ENCODE measurements at places on chromosomes 3 and 15.
A peak's percentile ranks its signal among the peaks of the same experiment; 100 is the strongest.

GRCh38 chr3:10160925-10161324 is 3.8 kb upstream of the IRAK2 start:
- DNase-seq, result no peak

- no peak for DNase-seq
These were observed 265.0 kb downstream of the THRB start for GRCh38 chr3:24229468-24230221.

- no peak for DNase-seq
These were observed 1.5 kb downstream of the CYP1A1 start for GRCh38 chr15:74723754-74724334.

DNA sequence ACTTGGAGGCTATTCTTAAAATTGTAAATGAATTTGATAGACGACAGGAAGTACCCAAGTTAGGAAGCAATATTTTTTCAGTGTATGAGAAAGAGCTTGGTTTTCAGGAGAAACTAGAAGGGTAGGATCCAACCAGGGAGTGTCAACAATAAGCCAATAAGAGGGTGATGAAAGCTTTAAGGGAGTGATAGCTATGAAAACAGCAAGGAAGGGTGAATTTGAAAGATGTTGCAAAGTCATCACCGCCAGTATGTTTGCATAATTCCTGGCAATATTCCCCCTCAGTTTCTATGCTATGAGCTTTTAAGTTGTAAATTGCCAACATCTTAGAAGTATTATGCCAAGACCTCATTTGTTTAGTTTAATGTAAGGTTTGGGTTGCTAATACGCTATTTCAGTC is 11.8 kb upstream of the CSTA start:
- no peak for DNase-seq

GRCh38 chr3:151037746-151038477 is 47.6 kb upstream of the MED12L start:
- DNase-seq, result peak; percentile 83

DNA sequence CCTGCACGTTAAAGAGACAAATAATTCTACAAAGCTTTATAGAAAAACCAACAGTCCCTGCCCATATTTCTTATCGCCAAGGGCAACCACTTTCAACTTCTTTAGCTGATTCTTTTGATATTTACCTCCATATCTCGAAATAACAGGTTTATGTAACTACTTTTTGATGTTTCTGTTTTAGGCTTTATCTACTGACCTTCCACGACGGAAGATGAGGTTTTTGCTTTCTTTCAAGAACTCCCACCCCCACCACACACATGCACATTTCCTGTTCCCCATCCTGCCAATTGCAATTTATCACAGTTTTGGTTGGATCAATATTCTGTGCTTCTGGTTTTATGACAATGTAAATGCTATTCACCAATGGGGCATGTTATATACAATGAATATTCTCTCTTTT is 330.4 kb upstream of the ICE2 start:
- no peak for DNase-seq

DNA sequence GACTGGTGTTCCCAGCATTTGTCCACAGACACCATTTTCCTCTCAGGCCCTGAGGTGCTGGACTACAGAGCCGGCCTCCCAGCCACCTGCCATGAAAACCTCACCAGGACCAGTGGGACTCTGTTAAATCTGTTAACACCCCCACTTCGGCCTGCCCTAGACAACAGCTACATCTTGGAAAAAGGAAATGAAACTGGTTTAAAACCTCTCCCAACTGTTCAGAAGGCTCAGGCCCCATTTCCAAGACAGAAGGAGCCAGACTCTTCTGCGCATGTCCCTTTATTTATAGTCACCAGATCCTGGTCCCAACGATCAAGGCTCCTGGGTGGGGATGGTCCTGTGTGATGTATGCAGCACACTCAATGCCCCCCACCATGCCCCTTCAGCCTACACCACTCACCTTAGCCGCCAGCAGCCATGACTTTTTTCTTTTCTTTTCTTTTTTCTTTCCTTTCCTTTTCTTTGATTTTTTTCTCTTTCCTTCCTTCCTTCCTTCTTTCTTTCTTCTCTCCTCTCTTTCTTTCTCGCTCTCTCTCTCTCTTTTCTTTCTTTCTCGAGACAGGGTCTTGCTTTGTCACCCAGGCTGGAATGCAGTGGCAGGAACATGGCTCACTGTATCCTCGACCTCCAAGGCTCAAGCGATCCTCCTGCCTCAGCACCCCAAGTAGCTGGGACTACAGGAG is 25.5 kb upstream of the FLNB start:
- no peak for DNase-seq
